Natural killer cell (primary cell): ENCODE measurements at places on chromosomes 2 and 18. TPM values are rescaled to one million over a fixed set of nuclear protein-coding genes. Genes with fewer than 3 reads are reported as not detected.

GRCh38 chr2:134167015-134167414, 86.9 kb upstream of the MGAT5 start:
- DNase-seq, result no peak

DNA sequence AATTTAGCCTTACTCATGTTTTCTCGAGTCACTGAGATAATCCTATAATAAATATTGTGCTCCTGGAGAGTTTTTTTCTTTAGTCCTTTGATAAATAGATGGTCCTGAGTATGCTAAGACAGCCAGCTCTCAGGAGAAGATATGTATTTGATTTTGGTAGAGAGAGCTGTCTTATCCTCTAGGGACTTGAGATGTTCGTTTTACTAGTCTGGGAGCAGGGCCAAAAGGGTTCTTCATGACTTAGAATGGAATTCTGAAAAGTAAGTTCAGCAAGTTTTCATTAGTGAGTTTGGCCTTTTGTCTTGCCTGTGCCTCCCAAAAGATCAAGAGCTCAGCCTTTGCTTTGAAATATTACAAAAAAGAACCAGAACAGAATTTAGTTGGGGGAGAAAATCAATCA, 246.7 kb downstream of the BABAM2 start:
- no peak for DNase-seq

DNA sequence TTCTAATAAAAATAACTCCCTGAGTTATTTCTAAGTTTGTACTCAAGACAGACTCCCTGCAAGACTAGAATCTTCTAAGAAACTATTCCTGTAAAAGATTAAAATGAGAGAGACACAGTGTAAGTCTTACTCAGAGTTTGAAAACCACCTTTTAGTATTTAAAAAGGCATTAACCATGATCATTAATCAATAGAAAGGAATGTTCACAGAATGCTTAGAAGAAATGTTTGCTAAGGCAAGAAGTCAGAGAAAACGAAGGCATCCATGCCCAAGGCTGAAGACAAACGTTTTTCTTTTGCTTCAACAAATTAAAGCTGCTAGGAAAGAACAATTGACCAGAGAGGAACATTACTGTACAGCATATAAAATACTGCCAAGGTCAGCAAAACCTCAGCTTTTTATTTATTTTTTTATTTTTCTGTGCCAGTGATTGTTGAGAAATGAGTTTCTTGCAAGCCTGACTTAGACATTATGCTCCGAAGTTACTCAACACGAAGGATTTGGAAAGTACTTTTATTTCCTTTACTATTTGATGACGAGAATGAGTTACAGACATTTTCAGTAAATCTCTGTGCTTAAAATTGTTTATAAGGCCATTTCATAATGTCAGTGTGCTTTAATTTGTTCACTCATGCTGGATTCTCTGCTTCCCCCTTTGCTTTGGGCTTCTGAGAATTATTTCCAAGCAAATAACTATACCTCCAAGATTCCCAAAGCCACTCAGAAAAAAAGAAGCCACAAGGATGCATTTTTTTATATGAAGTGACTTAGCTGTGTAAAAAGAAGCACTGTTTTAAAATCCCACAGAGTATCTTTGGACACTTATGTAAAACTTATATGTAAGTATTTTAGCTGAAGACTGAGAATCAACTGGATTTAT, 20.5 kb downstream of the RND3 start:
- DNase-seq, result no peak

Gene TUBA3D
- total RNA-seq, result not detected

Gene UBXN4
- 153 TPM for total RNA-seq
